ENCODE measurements at places on chromosomes 4 and X.

DNA sequence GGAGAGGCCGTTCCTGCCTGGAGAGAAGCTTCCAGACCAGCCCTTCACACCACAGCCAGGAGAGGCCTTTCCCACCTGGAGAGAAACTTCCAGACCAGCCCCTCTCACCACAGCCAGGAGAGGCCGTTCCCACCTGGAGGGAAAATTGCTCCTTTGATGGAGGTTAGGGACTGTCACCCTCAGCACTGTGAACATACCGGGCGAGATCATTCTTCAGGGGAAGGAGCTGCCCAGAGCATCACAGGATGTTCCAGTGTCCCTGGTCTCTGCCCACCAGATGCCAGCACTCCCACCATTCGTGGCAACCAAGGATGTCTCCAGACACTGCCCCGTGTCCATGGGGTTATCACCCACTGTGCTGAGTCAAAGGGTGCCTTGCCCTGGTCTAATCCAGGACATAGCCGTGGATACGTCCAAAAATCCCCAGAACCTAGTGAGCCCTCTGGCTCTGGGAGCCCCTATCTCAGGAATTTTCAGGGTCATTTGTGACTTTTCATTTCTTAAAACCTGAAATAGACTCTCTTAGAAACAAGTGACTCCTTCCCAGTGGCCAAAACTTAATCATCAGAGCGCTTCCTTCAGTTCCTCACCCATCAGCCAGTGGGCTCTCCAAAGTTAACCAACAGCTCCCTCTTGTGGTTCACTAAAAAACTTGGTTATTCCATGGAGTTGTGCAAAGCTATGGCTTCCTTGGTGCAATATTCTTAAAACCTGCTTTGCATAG, 80.2 kb downstream of the CRMP1 start:
- peak; percentile 67 for DNase-seq

- peak; percentile 37 for DNase-seq
These were observed 118.0 kb downstream of the MANBA start for GRCh38 chr4:102642631-102643298.

- DNase-seq = no peak
These were observed 348.5 kb upstream of the SFRP2 start for GRCh38 chr4:154137320-154137905.

- peak; percentile 76 for DNase-seq
These were observed 829 bp downstream of the ELOVL6 start for GRCh38 chr4:110197529-110198042.

DNA sequence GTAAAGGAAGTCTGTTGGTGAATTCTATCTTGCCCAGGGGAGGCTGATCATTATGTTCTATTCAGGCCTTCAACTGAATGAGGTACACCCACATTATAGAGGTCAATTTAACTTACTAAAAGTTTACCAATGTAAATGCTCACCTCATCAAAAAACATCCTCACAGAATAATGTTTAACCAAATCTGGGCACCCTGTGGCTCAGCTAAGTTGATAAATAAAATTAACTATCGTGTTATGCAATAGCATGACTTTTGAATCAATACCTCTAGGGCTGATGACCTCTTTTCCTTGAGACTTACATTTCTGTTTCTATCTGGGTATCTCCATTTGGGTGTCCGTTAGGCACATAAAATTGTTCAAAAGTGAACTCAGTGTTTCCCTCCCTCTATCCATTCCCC, 203.1 kb downstream of the TEX13C start:
- no peak for DNase-seq

GRCh38 chr4:477686-478085, 21.3 kb downstream of the ZNF721 start:
- no peak for DNase-seq

DNA sequence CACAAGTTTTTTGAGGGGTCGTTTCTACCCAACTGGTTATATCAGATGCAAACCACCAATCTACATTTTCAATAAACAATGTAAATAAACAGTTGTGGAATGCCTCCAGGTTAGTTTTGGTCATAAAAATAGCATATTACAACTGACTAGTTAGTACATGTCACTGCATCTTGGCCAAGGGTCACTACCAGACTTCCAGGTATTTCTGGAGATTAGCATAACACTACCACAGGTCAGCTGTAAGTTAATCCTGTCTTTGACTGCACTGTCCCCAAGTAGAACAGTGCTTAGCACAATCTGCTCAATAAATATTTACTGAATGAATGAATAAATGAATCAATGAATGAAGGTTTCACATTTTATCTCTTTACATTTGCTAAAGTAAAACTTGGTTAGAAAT, 64.4 kb downstream of the TBC1D19 start:
- no peak for DNase-seq

- peak; percentile 55 for DNase-seq
These were observed 33.1 kb downstream of the FTHL17 start for GRCh38 chrX:31038575-31039326.

- DNase-seq = no peak
These were observed 11.3 kb upstream of the DHX15 start for GRCh38 chr4:24595659-24596058.

DNA sequence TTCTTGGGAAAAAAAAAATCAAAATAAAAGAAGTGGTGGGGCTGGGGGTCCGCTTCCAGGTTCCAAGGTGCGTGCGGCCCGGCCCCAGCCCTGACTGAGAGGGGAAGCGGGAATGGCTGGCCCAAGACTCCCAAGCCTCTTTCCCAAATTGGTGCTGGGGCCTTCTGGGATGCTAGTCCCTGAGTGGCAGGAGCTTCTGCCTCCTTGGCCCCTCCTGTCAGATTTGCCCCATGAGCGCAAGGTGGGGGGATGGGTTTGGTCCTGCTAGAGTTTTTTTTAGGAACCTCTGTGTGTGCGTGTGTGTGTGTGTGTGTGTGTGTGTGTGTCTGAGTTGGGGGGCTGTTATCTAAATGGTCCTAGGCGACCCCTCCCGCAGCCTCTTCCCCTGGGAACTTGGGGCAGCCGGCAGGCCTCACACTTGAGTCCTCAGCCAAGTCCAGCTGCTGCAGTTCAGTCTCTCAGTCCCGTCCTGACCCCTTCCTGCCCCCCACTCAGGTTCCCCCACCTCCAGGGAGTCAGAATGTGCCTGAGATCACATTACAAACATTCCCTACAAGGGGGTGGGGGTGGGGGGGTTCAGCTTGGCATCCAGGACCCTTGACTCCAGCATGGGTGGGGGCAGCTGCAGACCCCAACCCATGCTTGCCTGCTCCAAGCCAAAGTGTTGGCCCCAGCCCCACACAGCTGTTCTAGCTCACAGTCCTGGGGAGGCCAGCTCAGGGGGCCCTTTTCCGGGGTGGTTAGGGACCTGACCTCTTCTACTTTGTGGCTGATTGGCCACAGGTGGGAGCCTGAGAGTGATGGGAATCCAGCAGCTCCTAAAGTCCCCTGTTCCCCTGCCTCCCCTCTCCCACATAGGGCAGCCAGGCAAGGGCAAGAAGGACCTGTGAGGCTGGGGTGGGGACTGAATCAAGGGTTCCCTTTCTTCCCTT, 4.0 kb downstream of the EFNB1 start:
- DNase-seq = no peak

- no peak for DNase-seq
These were observed 92.8 kb downstream of the MAML3 start for GRCh38 chr4:140061194-140061593.

DNA sequence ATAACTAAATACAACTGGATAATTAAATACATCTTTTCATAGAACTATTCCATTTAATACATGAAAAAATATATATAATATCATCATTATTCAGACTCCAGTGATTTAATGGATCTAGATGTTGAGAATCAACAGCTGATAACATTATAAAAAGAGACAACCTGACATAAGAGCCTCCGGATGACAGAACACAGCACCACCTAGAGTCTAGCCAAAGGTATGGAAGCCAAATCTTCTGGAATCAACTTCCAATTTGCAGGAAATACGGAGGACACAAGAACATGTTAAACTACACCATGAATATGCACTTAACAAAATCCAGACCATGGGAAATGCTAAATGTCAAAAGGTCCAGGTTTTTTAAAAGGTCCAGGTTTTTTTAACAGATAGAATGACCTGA, 55.0 kb downstream of the LRBA start:
- DNase-seq = no peak

DNA sequence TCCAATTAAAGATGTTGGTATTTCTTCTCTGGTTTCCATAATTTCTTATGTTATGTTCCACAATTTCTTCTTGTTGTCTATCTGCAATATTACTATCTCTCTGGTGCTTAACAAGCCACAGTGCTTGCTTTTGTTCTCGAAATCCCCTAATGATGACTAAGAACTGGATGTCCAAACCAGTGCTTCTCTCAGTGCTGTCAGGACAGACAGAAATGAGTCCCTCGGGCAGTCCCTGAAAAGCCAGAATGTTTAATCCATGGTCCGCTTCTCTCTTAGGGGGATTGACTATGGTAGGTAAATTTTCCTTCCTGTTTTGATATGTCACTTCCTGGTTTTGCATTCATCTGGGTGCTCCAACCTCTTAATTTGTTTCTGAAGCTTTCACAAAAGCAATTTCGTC, 321.6 kb upstream of the PCDH10 start:
- no peak for DNase-seq

- DNase-seq = no peak
These were observed 688.1 kb downstream of the TRAM1L1 start for GRCh38 chr4:116397291-116397690.

- no peak for DNase-seq
These were observed 3.4 kb downstream of the RHOH start for GRCh38 chr4:40199999-40200874.

GRCh38 chr4:167623241-167623572, 388.9 kb upstream of the SPOCK3 start:
- DNase-seq = no peak

DNA sequence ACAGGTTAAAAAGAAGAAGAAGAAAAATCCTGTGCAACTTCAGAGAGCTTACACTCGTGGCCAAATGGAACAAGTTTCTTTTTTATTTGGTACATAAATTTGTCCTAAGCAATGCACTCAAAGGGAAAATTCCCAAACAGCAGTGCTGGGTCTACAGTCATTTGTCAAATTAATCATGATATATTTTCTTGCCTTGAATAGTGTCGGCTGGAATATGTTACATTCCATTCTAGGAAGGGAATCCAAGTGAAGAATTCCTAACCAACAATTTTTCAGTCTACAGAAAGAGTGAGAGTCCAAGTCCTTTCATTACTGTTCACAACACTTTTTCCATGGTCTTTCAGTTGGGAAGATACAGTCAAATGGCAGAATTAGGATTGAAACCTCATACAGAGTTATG, 63.9 kb downstream of the HAND2 start:
- no peak for DNase-seq

DNA sequence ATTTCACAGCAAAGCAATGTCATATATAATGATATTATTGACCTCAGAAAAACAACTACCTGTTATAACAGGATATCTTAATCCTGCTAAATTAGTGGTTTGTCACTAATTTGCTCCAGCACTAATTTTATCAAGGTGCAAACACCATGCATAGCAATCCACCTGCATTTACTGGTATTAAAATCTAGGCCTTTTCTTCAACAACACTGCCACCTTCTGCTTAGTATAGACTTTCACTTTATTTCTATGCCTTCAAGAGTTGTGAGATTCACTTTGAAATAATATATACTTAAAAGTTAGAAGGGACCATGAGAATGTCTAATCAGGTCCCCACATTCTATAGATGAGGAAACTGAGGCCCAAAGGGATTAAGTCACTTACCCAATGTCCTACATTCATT, 82.1 kb upstream of the IQCM start:
- DNase-seq = no peak

DNA sequence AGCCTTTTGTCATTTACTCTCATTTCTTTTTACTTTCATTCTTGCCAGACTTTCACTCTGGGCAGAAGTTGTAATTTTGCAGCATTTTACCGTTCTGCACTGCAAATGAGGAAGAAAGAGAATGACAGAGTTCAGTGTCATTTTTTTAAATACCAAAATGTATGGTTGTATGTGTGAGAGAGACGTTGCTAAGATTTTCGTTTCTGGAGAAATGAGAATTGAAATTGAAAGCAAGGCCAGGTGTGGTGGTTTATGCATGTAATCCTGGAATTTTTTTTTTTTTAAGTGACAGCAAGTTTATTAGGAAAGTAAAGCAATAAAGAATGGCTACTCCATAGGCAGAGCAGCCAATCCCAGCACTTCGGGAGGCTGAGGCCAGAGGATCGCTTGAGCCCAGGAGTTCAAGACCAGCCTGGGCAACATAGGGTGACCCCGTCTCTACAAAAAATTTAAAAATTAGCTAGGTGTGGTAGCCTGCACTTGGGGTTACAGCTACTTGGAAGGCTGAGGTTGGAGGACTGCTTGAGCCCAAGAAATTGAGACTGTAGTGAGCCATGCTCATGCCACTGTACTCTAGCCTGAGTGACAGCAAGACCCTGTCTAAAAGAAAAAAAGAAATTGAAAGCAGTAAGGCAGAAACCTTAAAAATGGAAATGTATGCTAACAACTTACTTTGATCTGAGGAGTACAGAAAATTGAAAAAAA, 12.9 kb downstream of the DCK start:
- DNase-seq = no peak

DNA sequence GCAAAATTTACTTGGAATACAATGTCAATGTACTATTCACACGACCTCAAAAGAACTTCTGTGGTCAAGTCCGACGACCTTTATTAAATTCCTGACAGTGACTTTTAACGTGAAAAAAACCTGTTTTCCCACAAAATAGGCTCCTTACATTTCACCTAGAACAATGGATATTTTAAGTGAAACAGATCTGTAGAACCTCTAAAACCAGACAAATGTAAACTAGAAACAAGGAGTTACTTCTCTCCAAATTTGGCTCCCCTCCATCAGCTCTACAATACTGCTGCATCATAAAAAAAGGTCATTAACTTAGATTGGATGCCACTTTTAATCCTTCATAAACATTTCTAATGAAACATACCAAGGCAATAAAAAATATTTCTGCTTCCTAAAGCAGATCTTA, 1.2 kb downstream of the NEK1 start:
- DNase-seq = no peak

GRCh38 chr4:2296631-2297601, 35.0 kb upstream of the MXD4 start:
- no peak for DNase-seq

- DNase-seq = no peak
These were observed 152.2 kb downstream of the EFNB1 start for GRCh38 chrX:68980906-68981616.

- DNase-seq = no peak
These were observed 137.7 kb downstream of the LDB2 start for GRCh38 chr4:16760617-16761363.

DNA sequence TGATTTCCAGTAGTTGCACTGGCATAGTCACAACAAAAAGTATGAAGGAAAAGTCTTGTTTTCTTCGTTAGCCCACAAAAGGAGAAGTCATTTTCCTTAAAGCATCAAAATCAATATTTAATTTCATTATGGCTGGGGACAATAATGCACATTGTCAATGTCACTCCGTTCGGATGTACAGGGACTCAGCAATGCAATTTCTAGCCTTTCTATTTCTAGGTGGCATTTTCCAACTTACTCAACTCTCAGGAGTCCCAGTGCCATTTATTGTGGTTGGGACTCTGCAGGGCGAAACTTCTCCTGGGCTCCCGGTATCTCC, 99.6 kb downstream of the CEP135 start:
- DNase-seq = no peak

GRCh38 chr4:163701916-163702315, 207.4 kb downstream of the TMA16 start:
- DNase-seq = no peak

- DNase-seq = no peak
These were observed 511.6 kb upstream of the PRKX start for GRCh38 chrX:4225086-4225485.

- no peak for DNase-seq
These were observed 34.1 kb downstream of the HTRA3 start for GRCh38 chr4:8303485-8304281.
